Myometrial cell (primary cell): ENCODE measurements at places on chromosomes 7 and 10. TPM values are rescaled to one million over a fixed set of nuclear protein-coding genes. Genes with fewer than 3 reads are reported as not detected.

Gene OR6V1
- not detected in 2 replicates for total RNA-seq

Gene IFIT5
- 18.7 and 19.0 TPM in 2 replicates for total RNA-seq

Gene FOXI2
- not detected in 2 replicates for total RNA-seq

Gene FGFR2
- not detected in 2 replicates for total RNA-seq

Gene TLX1
- not detected in 2 replicates for total RNA-seq

Gene EPO
- total RNA-seq = not detected in 2 replicates

Gene WEE2
- not detected in 2 replicates for total RNA-seq

Gene OR2A42
- not detected in 2 replicates for total RNA-seq

Gene DDC
- not detected in 2 replicates for total RNA-seq
